CD4-positive, alpha-beta T cell treated with Interleukin-1 beta for 1 hour (primary cell): ENCODE measurements at places on chromosomes 3 and 15.

DNA sequence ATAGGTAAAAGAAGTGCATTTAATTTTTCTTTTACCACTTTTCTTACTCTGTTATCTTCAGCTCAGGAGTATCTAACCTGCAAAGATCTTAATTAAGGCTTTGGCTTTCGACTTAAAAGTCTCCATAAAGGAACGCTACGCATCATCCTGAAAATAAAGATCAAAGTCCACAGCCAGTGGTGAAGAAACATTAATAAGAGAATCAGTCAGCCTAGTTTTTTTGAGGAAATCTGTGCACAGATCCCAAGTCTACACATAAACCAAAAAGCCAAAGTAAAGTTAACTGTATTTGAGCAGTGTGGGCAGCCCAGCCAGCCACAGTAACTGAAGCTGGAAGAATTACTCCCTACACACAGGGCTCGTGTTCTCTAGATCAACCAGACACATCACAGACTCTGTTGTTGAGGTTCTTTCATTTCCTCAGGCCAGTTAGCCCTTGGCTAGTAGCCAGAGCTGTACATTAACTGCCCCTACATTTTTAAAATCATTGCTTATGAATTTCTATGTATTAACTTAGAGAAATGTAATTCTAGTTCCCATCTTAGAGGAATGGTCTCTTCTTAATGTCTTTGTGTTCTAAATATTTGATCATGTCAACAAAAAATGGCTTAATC is 6.9 kb downstream of the LRRC2 start:
- DNase-seq = no peak

DNA sequence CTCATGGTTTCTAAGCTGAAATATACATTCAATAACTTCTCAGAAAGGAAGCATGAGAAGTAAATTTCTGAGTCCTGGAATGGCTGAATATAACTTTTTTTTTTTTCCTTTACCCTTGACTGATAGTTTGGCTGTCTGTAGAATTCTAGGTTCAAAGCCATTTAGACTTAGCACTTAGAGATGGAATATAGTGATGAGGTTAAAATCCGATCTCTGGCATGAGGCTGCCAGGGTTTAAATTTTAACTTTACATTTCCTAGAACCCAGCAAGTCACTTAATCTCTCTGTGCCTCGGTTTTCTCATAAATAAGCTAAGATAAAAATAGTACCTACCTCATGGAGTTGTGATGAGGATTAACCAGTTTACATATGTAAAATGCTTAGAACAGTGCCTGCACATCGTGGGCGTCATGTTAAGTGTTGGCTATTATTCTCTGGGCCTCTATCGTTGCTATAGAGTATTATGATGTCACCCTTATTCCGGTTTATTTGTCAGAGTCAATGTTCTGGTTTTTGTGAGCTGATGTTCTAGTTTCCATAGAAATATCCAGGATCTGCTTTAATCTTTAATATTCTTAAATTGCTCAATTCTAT is 199.8 kb upstream of the TLE3 start:
- no peak for DNase-seq

GRCh38 chr3:186073641-186074040 is 35.2 kb downstream of the ETV5 start:
- DNase-seq = no peak

DNA sequence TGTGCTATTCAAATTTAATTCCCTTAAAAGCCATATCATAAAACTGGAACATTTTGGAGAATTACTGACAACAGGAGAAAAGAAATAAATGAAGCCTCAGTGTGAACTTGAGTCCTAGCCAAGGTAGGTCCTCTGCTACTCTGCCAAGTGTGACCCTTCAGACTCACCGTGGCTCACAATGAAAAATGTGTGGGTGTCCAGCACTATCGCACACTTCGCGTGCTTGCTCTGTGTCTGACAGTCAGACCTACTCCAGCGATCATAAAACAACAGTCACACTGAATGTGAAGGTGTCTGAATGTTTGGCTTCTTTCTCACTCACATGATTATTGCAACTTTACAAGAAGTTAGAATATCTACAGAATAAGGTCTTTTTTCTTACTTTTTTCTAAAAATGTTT is 65.8 kb upstream of the TRA2B start:
- DNase-seq = no peak

- DNase-seq = no peak
These were observed 73.8 kb downstream of the BDH1 start for GRCh38 chr3:197482001-197482400.

DNA sequence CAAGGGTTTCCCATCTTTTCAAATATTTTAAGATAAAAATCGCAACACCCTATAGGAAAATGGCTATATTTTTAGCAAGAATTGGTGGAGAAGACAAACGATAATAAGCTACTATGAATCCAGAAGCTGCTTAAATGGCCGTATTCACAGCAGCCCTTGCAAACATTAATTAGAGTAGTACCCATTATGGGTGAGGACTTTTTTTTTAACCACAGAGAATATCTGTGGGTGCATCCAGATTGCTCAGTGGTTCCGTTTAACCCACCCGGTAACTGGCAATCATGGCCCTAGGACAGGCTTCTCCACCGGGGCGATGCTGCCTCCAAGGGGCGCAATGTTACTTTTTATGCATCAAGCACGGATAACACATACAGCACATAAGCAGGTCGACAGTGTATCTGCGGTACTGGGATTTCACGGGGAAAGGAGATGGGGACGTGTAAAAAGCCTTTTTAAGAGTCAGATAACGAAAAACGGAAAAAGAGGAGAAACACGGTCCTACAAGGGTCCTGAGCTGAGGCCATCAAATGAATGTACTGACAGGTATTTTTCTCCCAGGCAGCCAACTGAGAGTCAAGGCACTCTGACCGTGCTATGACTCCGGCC is 968 bp upstream of the TMEM266 start:
- DNase-seq = no peak
